Glomerular endothelial cell (primary cell): ENCODE measurements at places on chromosomes 4 and X. TPM values are rescaled to one million over a fixed set of nuclear protein-coding genes. Genes with fewer than 3 reads are reported as not detected.

The OTC gene
- not detected in 2 replicates for total RNA-seq

The SSX4B gene
- total RNA-seq = not detected in 2 replicates

The PRDM8 gene
- 0.73 and 2.5 TPM in 2 replicates for total RNA-seq

The FAM9B gene
- total RNA-seq = not detected in 2 replicates

The PTPN13 gene
- 3.0 and 10.5 TPM in 2 replicates for total RNA-seq

The HNRNPH2 gene
- 52.0 and 54.7 TPM in 2 replicates for total RNA-seq

The NHS gene
- total RNA-seq = 1.2 and 2.7 TPM in 2 replicates

The DOCK11 gene
- 0.87 and 1.2 TPM in 2 replicates for total RNA-seq

The CHIC1 gene
- total RNA-seq = 9.5 and 15.6 TPM in 2 replicates

The EOLA1 gene
- 10.9 and 11.2 TPM in 2 replicates for total RNA-seq
